Activated CD4-positive, alpha-beta T cell treated with anti-CD3 and anti-CD28 coated beads, Interleukin-2, amount 50 U/mL, for 1 hour (primary cell): ENCODE measurements at places on chromosomes 1 and 21.

DNA sequence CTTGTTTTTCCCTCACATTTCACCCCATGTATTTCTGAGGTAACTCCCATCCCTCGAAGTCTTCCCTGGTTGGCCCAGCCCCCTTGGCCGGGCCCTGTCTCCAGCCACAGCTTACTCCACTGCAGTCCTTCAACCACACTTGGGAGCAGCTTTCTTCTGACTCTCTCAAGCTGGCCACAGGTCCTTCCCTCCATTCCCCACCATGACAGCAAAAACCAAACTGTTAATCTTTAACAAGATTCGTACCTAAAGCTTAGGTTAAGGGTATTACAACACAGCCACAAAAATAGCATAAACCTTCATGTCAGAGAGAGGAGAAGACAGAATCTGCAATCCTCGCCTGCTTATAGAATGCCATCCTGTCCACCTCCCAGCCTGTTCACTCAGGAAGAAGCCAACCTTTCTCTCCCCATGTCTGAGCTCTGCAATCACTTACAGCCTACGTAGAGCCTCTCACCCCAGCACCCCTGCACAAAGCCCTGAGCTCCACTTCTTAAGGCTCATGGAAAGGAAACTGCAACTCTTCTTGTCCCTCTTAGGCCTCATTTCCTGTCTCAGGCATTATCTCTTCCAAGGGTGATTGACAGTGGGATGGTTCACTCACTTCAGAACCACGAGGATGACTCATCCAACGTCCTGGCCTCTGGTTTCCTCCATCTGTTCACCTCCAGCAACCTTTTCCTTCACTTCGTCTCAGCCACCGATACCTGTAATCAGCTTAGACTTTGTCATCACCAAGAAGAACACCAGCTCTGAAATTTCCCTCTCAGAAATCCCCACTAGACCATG lies 72.8 kb downstream of the CD2 start:
- DNase-seq, result peak; percentile 34

DNA sequence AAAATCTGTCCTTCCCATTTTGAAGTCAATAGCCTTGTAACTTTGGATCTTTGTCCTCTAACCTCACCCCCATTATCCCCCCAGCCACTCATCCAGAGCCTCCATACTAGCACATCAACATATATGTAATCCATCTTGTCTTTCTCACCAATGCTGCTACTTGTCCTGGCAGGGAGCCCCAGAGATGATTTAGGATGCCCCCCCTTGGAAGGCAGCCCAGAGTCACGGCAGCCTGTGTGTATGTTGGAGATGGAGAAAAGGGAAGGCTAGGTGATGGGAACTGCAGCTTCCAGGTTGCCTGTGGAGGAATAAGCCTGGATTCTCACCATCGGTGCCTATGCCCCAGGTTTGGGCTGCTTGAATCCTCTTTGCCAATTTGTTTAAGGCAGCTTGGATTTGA lies 51.7 kb upstream of the SCMH1 start:
- DNase-seq, result no peak

- DNase-seq, result no peak
Measured at GRCh38 chr1:207251066-207251465, 70.4 kb upstream of the CD55 start.

DNA sequence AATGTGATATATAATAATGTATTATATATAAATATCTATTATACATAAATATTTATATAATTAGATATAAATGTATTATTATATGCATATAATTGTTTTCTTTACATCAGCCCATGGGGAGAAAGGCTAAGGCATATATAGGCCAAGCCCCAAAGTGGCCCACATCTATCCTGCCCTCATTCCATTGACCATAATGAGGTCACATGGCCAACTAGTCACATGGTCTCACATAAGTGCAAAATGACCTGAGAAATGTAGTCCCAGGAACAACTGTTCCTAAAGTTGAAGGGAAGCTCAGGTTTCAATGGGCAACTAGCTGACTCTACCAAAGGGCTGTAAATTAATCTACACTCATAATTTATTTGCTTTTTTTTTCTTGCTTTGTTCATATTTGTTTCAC lies 14.5 kb upstream of the CCDC185 start:
- DNase-seq, result no peak

DNA sequence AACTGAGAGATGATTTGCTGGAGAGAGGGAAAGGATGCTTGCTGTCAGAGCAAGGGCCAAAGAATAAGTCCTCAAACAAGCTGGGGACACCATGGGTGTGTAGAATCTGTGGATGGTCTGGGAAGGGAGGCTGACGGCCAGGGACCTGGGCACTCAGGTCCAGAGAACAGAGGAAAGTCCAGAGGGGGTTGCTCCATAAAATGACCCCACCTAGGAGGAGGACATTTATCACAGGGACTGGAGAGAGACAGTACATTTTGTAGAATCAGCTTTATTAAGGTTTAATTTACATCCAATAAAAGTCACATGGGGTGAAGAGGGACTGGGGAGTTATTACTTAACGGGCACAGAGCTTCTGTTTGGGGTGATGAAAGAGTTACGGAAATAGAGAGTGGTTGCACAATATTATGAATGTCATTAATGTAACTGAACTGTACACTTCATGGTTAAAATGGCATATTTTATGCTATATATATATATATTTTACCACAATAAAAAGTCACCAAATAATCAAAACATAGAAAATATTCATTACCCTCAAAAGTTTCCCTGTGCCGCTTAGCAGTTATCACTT lies 73.0 kb upstream of the ABCD3 start:
- DNase-seq, result no peak

GRCh38 chr1:53126495-53126894 lies 15.9 kb downstream of the SLC1A7 start:
- no peak for DNase-seq

- DNase-seq, result no peak
Measured at GRCh38 chr21:36589352-36589971, 109.5 kb upstream of the SIM2 start.
